ENCODE measurements at places on chromosomes 1 and 21.

GRCh38 chr21:44952116-44952928 lies 12.5 kb downstream of the SLX9 start:
- no peak for DNase-seq

GRCh38 chr1:3312898-3313575 lies 141.4 kb upstream of the ARHGEF16 start:
- DNase-seq = peak; percentile 35

DNA sequence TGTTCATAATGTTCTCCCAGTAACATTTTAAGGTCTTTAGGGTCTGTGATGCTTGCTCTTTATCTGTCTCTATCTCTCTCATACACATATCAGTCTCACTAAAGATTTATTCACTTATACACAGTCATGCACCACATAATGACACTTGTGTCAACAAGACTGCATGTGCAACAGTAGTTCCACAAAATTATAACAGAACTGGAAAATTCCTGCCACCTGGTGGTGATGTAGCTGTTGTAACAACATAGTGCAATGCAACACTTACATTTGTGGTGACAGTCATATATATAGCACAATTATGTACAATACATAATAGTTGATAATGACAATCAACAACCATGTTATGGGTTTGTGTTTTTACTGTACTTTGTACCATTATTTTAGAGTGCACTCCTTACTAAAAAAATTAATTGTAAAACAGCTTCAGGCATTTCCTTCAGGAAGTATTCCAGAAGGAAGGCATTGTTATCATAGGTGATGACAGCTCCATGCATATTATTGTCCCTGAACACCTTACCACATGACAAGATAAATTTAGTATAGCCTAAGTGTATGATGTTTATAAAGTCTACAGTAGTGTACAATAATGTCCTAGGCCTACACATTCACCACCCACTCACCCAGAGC lies 8.1 kb downstream of the TDRD5 start:
- no peak for DNase-seq

- DNase-seq = no peak
These were observed 276.7 kb downstream of the PCP4 start for GRCh38 chr21:40143822-40144525.

- DNase-seq = no peak
These were observed 330.4 kb upstream of the ESRRG start for GRCh38 chr1:217053676-217054075.

- no peak for DNase-seq
These were observed 61.5 kb upstream of the GJA5 start for GRCh38 chr1:147821883-147822282.

DNA sequence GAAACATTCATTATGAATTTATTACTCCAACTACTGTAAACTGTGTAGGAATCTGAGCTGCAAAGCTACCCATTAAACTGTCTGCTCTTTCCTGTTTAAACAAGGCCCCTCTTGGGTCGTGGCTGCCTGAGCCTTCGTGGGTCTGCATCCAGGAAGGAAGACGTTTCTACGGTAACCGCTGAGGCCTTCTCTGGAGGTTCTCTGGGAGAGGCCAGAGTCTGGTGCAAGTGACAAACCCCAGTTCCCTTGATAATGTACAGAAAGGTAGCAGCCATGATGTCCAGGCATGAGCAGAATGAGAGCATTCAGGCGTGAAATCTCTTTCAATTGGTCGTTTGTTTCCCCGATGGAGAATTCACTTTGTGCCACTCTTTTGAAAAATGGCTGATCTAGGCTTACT lies 350.2 kb downstream of the PLPP3 start:
- no peak for DNase-seq

- peak; percentile 17 for DNase-seq
These were observed 37.5 kb downstream of the KCNQ4 start for GRCh38 chr1:40820911-40821693.

GRCh38 chr1:192005976-192006375 lies 152.3 kb upstream of the RGS18 start:
- DNase-seq = no peak

DNA sequence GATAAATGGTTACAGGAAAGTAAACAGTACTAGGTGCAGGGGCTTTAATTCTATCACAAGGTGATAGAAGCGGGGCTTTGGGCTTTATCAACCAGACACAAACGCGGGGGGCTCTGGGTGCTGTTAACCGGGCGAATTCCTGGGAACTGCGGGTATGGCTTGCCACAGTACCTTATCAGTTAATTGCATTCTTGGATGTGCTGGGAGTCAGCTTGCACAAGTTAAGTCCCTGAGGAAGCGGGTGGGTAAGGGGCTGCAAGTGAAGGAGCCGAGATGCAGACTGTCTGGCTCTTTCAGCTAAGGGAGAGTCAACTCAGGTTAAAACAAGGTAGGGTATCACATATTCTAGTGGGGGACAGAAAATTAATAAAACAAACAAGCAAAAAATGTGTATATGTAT lies 661 bp downstream of the GBP4 start:
- DNase-seq = no peak

GRCh38 chr1:164693564-164694359 lies 134.8 kb downstream of the PBX1 start:
- DNase-seq = no peak

- DNase-seq = no peak
These were observed 31.1 kb downstream of the CNST start for GRCh38 chr1:246597340-246597739.

- DNase-seq = no peak
These were observed 98.2 kb upstream of the USH2A start for GRCh38 chr1:216521477-216521876.

- no peak for DNase-seq
These were observed 490.6 kb upstream of the VAMP3 start for GRCh38 chr1:7280347-7280960.

- DNase-seq = no peak
These were observed 3.6 kb downstream of the S100A6 start for GRCh38 chr1:153532181-153532580.

DNA sequence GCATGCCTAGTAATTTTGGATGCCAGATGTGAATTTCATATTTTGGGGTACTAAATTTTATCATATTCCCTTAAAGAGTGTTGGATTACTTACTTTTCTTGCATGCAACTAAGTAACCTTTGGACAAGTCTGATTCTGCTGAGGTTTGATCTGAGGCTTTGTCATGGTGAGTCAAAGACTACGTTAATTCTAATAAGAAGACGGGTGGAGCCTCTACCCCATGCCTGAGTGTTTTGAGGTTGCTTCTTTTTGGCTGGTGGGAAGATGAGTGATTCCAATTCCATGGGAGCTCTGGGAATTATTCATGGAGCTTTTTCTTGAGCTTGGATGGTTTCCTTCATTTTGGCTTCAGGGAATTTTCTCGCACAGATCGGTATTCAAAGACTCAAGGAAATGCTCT lies 11.6 kb upstream of the PCP4 start:
- no peak for DNase-seq

GRCh38 chr1:26359981-26360806 lies 6.3 kb upstream of the CRYBG2 start:
- no peak for DNase-seq

- DNase-seq = no peak
These were observed 72.0 kb downstream of the ZNF281 start for GRCh38 chr1:200337831-200338230.

GRCh38 chr1:226406401-226406881 lies 1.5 kb downstream of the PARP1 start:
- no peak for DNase-seq

DNA sequence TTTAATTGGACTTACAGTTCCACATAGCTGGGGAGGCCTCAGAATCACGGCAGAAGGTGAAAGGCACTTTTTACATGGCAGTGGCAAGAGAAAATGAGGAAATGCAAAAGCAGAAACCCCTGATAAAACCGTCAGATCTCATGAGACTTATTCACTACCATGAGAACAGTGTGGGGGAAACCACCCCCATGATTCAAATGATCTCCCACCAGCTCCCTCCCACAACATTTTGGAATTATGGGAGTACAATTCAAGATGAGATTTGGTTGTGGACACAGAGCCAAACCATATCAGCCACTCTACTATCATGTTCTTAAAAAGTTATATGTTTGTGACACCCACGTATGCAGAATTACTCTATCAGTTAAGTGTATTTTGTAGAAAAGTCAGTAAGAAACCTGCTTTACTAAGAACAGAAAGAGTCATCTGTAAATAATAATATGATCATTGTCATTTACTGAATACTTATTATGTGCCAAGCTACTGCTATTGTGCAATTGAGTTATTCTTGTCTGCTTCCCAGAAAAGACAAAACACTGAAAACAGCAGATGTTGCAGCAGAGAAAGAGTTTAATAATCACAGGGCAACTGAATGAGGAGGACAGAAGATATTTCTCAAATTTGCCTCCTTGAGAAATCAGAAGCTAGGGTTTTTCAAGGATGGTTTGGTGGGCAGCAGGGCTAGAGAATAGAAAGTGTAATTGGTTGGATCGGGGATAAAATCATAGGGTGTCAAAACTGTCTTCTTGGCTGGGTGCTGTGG lies 207.7 kb upstream of the FGGY start:
- DNase-seq = no peak

- DNase-seq = no peak
These were observed 38.1 kb downstream of the MIGA1 start for GRCh38 chr1:77817368-77818209.

DNA sequence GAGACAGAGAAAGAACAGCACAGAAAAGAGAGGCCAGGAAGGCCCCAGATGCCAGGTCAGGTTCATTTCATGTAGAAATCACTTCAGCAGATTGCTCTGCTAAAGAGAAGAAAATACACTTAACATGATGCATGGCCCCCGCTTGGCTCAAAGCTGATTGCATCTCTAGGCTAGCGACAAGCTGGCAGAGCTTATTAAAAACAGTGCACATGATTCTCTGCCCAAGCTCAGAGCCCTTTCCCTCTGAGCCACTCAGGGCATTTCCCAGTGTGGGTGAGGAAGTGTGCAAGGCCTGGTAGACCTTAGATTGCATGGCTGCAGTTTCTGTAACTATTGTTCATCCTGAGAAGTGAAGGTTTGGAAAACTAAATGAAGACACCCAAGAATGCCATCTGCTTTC lies 3.3 kb upstream of the CAPN9 start:
- no peak for DNase-seq

GRCh38 chr1:91764471-91765115 lies 121.4 kb downstream of the TGFBR3 start:
- no peak for DNase-seq

DNA sequence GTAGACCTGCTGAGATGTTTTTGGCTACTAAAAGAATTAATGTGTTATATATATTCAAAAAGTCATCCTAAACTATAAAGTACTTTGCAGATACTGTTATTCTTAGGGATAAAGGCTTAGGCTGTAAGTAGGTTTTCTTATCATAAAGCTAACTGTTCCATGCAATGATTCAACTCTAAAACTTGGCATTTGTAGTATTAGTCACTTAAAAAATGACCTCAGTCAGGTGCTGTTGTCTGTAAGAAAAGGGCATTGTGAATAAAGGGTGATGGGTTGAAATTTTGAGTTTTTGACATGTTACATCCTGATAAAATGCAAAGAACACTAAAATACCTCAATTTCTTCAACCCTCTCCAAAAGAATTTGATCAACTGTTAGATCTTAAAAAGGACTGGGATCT lies 32.9 kb downstream of the ADCY10 start:
- DNase-seq = no peak

DNA sequence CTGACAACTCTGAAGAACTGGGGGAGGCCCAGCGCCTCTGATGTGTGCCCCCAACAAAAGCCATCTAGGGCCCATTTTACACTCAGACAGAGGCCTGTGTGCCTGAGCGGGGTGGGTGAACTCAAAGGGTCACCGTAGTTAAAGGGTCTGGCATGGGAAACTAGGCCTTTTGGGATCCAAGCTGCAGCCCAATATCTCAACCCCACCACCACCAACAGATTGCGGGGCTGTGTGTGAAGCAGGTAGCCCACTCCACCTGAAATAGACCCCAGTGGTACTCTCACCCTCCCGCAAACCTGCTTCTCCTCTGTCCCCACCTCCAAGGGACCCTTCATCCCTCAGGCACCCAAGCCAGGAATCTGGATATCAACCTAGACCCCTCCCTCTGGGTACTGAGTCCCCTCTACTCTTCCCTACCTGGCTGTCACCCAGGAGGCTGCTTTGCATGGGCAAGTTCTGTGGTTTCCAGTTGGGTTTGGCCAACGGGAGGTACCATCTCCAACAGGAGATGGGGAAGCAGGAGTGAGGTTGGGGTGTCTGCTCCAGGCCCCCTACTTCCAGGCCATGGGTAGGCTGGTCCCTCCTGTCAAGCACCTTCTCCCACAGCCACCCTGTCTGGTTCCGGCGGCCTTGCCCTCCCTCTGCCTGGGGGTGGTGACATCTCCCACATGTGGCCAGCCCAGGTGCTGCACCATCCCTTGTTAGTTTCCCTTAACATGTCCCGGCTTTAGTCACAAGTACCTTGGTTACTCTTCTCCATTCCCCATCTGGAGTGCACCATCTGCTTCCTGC lies 35.2 kb upstream of the LRP8 start:
- DNase-seq = no peak

DNA sequence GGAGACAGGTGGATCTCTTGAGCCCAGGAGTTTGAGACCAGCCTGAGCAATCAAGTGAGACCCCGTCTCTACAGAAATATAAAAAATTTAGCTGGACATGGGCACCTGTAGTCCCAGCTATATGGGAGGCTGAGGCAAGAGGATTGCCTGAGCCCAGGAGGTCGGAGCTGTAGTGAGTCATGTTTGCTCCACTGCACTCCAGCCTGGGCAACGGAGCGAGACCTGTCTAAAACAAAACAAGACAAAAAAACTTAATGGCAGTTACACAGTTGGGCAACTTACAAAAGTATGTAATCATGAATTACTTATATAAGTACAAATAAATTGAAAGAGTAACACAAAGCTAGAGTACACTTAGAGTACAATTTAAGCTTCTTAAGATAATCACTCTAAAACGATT lies 25.2 kb downstream of the RC3H1 start:
- no peak for DNase-seq

GRCh38 chr1:243821177-243821680 lies 28.8 kb downstream of the AKT3 start:
- DNase-seq = no peak

GRCh38 chr21:45981151-45982091 lies at the start of gene COL6A1:
COL6A1 (plus strand) TSS chr21:45981770; CDS start chr21:45981851, 81 bp downstream.
- DNase-seq = peak; percentile 32

- DNase-seq = no peak
These were observed 46.2 kb downstream of the ATP5PF start for GRCh38 chr21:25688275-25689155.

Data from amygdala (tissue), 56 donors.